ENCODE measurements at places on chromosomes 7 and 10.

DNA sequence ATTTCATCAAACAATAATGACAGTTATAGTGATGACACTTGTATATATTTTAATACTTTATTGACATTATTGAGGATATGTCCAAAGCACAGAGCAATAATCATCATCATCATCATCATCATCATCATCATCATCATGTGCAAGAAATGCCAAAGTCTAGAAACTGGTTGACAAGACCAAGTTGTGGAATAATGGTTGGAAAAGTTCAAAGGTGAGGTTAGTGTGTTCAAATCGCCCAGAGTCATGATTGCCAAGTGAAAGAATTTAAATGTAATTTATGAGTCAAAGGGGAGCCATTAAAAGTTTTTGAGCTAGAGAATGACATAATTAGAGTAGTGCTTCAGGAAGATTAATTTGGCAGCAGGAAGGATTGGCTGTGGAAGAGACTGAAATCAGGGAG lies 852.4 kb downstream of the SORCS1 start:
- no peak for DNase-seq

DNA sequence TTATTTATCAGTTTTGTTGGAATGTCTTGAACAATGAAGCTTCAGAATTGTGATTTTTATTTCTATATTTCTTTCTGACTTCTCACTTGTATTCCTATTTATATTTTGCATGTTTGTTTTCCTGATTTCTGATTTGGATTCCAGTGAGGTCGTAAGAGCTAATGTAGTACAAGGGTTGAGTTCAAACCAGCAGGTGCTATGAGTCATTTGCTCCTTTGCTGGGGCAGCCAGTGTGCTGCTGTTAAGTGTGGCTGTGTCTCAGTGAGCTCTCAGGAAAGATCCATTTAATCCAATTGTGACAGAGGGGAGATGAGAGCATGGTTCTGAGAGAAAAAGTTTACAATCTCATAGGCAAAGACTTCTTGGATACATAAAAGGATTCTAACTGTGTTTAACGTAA lies 48.6 kb downstream of the MCU start:
- DNase-seq = no peak

DNA sequence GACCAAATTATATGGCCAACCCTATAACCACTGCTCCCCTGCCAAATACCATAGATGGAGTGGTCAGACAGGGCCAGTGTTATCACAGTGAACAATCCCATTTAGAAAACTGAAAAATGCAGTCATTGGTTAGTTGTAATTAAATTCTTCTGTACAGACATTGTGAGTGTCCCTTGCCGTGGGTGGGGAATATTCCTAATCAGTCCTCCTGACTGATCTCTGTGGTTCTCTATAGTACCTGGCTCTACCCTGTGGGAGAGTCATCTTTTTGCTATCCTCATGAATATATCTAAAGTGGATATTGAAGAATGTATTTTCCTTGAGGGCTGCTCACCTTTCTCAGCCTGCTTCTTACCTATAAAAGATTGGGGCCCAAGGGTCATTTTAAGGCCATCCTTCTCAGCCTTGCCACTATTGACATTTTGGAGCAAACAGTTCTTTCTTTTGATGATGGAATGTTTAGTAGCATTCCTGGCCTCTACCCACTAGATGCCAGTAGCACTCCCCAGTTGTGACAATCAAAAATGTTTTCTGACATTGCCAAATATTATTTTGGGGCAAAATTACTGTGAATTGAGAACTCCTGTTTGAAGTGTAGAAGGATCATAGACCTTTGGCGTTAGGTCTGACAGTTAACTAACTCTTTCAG lies 110.2 kb downstream of the MAPK8 start:
- DNase-seq = no peak

DNA sequence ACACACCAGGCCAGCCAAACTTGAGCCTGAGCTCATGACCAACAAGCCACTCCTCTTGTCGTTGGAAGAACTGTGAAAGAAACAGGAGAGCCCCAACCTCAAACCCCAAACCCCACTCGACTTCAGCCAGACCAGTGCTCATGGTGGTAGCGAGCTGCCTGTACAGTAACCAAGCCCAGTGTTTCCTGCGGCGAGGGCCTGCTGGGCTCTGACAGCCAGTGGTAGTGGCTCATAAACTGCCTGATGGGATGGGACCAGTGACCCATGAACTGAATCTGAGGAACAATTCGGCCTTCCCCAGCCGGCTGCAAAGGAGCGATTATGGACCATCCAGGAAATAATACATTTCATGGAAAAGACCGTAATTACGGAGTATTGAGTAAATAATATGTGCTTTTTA lies 191.9 kb downstream of the RPS24 start:
- peak; percentile 50 for DNase-seq

DNA sequence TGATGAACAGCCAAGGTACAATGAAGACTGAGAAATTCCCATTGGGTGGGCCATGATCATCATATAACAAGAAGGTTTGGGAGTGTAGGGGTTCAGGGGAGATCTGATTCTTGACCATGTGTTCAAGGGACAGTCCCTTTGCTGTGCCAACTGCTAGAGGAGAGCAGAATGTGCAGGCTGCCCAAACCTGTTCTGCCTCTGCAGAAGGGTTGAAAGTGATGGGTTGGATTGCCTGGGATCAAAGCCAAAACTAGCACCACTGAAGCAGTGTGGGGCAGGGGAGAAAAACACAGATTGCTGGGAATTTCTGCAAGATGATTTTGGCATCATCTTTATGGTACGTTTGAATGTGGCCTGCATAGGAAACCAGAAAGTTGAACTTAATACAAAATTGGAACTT lies 303.9 kb downstream of the OTUD1 start:
- DNase-seq = no peak

DNA sequence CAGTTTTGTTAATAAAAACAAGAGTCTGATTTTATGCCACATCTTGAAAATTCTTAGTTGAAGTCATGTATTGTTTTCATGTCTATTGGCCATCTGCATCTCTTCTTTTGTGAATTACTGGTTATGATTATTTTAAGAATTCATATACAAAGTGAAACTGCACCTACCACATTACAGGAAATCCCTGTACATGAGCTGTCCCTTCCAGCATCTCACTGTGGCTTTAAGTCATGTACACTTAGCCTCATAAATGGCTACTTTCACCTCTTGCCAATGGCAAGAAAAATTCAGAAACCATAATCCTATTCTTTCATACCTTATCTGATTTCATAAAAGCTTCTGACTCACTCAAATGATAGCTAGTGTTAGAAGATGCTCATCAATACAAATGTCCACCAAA lies 48.6 kb downstream of the CRTAC1 start:
- no peak for DNase-seq

GRCh38 chr7:151838861-151839381 lies 38.0 kb downstream of the PRKAG2 start:
- DNase-seq = no peak

GRCh38 chr7:129771201-129771927 lies 159.8 kb downstream of the NRF1 start:
- no peak for DNase-seq

GRCh38 chr10:70405037-70405824 lies 1.3 kb downstream of the EIF4EBP2 start:
- peak; percentile 63 for DNase-seq

- DNase-seq = no peak
Measured at GRCh38 chr10:2592360-2593160, 474.8 kb upstream of the PFKP start.

GRCh38 chr7:49479936-49480544 lies 293.4 kb upstream of the VWC2 start:
- DNase-seq = no peak

GRCh38 chr7:100590077-100590737 lies 4.1 kb downstream of the FBXO24 start:
- no peak for DNase-seq

Data from renal cortex interstitium (tissue), 15 donors.